ENCODE measurements at places on chromosomes 1 and 21.

DNA sequence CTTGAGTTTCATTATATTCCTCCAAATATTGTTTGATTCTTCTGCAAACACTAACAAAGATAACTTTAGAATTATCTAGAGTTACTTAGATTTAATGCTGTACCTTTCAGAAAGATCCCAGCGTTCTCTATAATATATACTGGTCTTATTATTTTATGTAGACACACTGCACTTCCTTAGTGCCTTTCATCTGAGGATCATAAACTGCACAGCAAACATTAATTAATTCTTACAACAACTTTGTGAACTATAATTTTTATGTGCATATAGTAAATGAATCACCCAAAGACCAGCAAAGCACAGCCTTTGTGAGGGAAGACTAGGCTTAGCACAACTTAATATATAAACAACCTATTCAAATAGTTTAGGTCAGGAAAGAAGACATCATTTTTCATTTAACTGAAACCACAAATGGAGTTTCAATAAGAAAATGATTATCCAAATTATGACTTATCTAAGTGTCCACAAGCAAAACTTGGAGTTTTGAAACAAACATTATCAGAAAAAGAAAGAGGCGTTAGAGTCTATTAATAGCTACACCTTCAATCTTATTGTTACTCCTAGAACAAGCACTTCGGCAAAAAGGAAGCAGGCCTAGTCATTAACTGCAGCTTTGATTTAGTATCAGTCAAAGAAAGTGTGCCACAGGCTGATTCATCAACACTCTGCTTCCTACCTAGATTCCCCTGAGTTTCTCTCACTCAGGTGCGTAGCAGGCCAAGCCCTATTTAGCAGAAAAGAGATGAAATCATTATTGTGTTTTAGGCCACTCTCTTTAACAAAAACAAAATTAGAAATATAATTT lies 22.5 kb upstream of the RC3H1 start:
- no peak for DNase-seq

GRCh38 chr1:43270421-43271095 lies 775 bp downstream of the TMEM125 start:
- no peak for DNase-seq

- no peak for DNase-seq
These were observed 36.7 kb downstream of the EGLN1 start for GRCh38 chr1:231385416-231385748.

DNA sequence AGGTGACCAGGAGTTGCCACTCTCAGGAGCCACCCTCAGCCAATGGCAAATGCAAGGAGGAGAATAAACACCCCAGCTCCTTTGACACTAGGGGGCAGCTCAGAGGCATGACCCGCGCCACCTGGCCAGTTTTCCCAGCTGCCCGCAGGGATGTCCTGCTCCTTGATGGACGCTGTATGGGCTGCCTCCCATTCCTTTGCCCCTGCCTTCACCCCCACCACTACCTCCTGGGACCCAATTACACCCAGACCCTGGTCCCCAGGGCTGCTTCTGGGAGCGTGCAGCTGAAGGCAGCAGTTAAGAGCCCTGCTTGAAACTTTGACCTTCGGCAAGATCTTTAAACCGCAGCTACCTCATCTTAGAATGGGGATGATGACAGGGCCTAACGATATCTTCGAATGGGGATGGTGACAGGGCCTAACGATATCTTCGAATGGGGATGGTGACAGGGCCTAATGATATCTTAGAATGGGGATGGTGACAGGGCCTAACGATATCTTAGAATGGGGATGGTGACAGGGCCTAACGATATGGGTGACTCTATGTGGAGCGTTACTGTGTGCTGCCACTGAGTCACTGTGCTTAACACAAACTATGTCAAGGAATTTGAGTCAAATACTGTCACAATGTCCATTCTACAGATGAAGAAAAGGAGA lies 163.0 kb upstream of the KAZN start:
- no peak for DNase-seq

GRCh38 chr1:184843732-184844495 lies 89.3 kb upstream of the EDEM3 start:
- DNase-seq: no peak

GRCh38 chr1:2645776-2646175 lies 13.0 kb upstream of the MMEL1 start:
- DNase-seq: no peak

DNA sequence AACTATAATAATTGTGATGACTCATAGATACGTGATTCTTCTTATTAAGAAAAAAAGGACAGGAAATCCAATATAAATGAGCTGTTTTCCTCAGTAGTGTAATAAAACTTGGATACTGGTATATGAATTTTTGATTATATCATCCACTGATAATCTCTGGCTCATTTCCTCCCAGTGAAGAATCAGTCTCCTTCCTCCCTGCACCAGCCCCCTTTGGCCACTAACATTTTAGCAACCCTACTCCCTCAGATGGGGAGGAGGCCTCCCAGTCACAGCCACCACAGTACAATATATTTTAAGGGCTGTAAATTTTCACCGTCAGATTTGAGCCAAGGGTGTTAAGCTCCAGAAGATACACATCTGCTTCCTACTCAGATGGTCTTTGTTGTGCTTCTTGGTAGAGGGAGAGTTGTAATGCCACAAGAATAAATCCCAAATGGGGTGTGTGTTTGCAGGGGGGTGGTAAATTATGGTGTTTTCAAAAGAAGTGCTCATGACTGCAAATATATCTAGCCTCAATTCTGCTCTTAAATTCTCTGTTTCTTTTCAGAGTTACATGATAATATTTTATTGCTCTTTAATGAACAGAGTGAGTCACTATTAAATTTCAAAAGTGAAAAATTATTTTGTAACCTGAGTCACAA lies 153.5 kb downstream of the HLX start:
- no peak for DNase-seq

- DNase-seq: no peak
These were observed 4.1 kb downstream of the KIF21B start for GRCh38 chr1:201019321-201019977.

DNA sequence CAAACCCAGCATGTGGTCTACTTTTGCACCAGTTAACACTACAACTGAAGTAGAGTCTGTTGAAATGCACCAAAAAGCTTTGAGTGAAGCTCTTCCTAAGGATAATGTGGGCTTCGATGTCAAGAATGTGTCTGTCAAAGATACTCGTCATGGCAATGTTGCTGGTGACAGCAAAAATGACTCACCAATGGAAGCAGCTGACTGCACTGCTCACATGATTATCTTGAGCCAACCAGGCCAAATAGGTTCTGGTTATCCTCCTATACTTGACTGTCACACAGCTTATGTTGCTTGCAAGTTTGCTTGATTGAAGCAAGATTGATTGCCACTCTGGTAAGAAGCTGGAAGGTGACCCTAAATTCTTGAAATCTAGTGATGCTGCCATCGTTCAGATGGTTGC lies 85.2 kb downstream of the DENND1B start:
- DNase-seq: no peak

DNA sequence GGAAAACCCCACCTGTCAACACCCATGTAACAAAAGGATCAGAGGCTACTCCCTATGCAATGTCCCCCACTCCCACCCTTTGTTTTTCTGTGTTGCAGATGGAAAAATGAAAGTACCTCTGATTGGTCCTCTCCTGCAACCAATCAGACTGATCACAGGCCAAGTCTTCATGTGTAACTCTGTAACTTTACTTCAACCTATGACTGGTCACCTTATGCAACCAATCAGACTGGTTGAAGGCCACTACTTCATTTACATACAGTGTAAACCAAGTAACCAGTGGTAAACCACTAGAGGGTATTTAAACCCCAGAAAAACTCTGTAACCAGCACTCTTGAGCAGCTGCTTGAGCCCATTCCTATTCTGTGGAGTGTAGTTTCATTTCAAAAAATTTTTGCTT lies 266.3 kb upstream of the OLFM3 start:
- no peak for DNase-seq

DNA sequence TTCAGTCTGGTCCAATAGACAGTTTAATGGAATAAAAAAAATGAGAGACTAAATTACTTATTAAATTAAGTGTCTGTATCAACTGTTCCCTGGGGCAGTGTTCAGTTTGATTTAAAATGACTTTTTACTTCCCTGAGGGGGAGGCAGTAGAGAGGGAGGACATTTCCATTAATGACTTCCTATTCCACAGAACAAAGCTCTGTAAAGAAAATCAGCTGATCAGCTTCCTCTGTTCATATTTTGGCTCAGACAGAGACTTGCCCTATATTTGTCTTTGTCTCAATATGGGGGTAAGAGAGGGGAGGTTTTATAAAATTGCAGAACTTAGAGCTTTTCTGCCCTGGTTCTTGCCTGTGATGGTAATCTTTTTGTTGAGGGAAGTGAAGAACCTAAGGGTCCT lies 8.4 kb downstream of the CFAP126 start:
- DNase-seq: no peak

- no peak for DNase-seq
These were observed 63.7 kb downstream of the MAP10 start for GRCh38 chr1:232868793-232869491.

- no peak for DNase-seq
These were observed 151.1 kb upstream of the CAMK1G start for GRCh38 chr1:209432443-209432825.

- DNase-seq: no peak
These were observed 156.9 kb downstream of the ASTN1 start for GRCh38 chr1:177007437-177008161.

- DNase-seq: no peak
These were observed 63.5 kb downstream of the DISC1 start for GRCh38 chr1:231690059-231690458.

GRCh38 chr1:26734501-26735058 lies 38.8 kb downstream of the ARID1A start:
- DNase-seq: no peak

DNA sequence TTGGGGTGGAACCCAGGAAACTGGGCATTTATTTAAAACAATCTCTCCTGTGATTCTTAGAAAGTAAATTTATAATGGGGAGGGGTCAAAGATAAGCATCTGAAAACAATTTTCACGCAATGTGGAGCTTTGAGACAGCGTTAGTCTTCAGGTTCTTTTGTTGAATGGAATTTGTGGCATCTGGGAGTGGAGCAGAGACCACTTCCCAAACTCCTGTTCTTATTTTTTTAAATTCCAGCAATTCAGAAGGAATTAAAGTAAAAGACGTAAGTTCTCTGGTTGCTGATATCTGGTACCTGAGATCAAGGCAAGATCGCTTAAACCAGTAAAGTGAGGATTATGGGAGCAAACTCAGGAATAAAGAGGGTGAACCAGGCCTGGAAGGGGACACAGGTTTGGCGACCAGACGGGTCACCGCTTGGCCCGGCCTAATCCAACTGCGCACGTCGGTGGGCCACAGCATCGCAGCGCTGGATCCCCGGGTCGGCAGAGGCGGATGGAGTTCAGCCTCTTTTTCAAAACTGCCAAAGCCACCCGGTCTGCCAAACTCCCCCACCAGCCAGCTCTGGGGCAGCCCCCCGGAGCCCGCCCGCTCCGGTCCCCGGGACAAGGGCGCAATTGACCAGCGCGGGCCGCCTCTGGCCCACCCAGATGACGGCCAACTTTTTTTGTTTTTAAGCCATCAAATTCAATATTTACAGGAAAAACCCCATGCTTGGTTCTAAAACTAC lies 754 bp upstream of the PDPN start:
- DNase-seq: no peak

- no peak for DNase-seq
These were observed 129.8 kb upstream of the SAMSN1 start for GRCh38 chr21:14675774-14676530.

DNA sequence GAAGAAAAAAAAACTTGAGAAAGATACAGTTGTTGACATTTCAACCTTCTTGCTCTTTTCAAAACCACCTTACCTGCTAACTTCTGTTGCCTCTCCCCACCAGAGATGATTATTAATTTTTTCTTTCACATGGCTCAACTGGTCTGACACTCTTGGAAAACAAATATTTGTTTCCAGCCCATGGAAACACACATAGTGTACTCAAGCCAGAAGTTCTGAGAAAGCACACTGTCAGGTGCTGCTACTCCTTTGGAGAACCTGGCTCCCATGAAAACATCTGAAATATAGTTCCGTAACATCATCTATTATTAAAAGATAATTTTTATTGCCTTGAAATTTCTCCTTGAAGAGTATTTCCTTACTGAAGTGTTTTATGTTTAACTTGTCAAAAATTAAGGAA lies 145.0 kb upstream of the C1orf105 start:
- no peak for DNase-seq

DNA sequence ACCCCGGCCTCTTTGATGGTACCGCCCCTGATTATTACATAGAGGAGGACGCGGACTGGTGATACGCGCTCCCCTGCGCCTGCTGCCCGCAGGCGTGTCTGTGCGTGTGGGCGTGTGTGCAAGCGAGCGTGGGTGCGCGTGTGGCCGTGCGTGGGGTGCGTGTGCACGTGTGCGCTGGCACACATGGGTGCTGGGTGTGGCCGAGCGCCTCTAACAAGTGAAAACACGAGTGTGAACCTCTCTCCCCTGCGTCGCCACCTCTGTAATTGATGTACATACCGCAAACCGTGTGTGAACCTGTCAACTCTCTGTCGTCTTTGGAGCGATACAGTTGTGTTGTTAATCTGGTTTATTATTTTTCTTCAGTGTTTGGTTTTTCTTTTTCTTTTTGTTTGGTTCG lies 87.8 kb upstream of the TMEM51 start:
- DNase-seq: no peak

DNA sequence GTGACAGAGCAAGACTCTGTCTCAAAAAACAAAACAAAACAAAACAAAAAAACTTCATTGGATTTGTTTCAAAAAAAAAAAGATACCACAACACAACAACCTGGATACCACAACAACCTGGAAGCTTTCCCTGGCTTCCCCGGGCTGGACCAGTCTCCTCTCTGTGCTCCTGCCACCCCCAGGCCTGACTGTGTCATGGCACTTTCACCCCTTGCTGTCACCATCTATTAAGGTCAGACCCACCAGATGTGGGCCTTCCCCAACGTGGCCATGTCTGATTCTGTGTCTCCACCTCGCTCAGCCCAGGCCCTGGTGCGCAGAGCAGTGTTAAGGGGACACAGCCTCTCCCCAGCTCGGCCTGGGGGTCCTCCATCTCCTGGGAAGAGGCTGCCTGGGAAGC lies 28.3 kb upstream of the ACOT11 start:
- DNase-seq: no peak

- DNase-seq: no peak
These were observed 257.2 kb downstream of the MRPL39 start for GRCh38 chr21:25350056-25350455.

DNA sequence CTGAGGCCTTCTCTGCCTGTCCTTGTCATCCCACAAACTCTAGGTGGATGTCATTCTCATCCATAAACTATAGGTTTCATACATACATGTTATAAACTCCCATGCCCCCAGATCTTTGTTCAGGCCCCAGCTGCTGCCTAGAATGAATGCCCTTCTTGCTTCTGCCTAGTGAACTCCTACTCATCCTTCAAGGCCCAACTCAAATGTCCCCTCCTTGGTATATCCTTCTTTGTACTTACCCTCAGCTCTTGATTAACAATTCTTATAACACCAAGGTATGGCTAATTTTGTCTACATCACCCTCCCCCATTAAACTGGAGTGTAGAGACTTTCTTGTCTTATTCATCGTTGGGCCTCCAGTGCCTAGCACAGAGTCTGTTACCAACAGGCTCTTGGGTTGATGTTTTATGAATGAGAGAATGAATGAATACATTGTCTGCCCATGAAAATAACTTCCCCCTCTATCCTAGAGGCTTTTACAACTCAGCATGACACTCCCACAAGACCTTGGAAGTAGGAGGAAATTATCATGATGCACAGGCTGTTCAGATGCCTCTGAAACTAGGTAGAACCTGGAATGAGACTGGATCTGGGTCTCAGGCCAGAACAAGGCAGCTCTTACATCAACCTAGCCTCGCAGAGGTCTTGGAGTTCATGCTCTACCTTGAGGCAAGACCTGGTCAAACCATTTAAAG lies 26.9 kb downstream of the EPHB2 start:
- no peak for DNase-seq
